Stimulated activated CD8-positive, alpha-beta memory T cell treated with anti-CD3 and anti-CD28 coated beads, Interleukin-7, amount 100 ng/mL, for 48 hours (primary cell): ENCODE measurements at places on chromosomes 11 and 22.

GRCh38 chr11:63554877-63555223 is 8.3 kb downstream of the PLAAT2 start:
- DNase-seq, result no peak

DNA sequence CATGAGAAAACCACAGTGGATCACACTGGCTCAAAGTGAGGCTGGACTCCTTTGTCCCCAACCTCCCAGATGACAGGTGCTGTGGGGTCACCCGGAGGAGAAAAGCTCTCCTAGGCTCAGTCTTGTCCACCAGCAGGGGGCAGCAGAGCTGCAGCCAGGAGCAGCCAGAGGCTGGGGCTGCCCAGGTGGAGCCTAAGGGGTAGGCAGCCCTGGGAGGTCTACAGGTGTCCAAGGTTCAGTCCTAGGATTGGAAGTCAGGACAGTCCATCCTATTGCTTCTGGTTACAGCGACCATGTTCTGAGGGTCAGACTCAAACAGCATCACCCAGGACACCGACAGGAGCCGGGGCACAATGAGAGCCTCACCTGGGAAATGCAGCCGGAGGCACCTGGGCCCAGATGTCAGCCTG is 77.6 kb upstream of the IGLL5 start:
- DNase-seq, result peak; percentile 39

DNA sequence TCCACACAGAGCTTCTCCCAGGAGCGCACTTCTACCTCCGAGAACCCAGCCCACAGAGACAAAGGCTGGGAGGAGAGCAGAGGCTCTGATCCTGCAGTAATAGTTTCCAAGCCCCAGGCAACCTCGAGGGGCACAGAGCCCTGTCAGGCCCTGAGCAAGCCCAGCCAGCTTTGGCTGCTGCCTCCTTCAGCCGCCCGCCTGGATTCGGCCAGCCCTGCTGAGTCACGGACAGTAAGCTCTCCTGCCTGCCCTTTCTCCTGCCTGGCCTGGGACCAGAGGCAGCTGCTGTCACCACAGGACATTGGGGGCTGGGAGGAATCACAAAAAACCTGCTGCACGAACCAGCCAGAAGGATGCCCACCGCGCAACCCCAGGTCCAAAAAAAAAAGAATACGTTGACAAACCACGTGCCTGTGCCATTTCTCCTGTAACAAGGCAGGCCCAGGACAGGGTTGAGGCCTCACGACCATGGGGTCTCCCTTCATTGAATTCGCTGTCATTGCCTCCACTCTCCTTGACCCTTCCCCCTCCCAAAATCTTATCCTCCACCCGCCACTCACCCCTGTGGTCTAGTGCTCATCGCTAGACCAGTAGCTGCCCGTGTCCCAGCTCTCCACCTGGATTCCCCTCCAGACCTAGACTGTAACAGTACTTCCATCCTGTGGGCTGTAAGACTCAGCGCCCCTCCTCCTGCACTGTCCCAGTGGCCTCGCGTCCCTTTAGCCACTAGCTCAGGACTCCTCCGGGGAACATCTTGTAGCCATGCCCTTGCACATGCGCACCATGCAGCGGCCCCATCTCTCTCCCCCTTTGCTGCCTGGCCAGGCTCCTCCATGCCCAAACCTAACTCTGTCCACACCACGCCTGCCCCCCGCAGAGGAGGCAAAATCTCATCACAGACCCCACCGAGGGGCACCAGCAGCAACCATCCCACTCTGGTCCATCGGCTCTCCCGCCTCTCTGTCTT is 7.4 kb upstream of the SLC22A12 start:
- DNase-seq, result no peak

GRCh38 chr11:101661559-101661958 is 77.8 kb upstream of the TRPC6 start:
- DNase-seq, result no peak

DNA sequence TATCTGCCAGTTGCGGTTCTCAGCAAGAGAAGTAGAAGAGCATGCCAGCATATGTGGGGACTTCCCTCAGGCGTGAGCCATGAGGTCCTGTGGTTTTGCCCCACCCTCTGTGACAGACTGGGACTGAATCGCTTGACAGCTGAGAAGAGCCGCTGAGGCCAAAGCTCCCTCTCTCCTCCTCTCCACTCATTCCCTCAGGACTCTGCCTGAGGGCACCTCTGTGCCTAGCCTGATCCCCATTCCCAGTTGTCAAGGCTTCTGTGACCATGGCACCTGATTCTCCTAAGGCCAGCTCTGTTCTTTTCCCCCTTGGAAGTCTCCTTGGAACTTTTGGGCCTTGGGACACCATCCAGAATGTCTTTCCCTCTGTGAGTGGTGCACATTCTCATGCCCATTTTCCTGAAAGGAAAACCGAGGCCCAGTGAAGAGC is 27.0 kb downstream of the ART5 start:
- peak; percentile 53 for DNase-seq

- DNase-seq, result no peak
Observed at GRCh38 chr11:70420008-70420464, 21.7 kb downstream of the CTTN start.

GRCh38 chr22:47059076-47059475 is 296.6 kb downstream of the TBC1D22A start:
- DNase-seq, result no peak

DNA sequence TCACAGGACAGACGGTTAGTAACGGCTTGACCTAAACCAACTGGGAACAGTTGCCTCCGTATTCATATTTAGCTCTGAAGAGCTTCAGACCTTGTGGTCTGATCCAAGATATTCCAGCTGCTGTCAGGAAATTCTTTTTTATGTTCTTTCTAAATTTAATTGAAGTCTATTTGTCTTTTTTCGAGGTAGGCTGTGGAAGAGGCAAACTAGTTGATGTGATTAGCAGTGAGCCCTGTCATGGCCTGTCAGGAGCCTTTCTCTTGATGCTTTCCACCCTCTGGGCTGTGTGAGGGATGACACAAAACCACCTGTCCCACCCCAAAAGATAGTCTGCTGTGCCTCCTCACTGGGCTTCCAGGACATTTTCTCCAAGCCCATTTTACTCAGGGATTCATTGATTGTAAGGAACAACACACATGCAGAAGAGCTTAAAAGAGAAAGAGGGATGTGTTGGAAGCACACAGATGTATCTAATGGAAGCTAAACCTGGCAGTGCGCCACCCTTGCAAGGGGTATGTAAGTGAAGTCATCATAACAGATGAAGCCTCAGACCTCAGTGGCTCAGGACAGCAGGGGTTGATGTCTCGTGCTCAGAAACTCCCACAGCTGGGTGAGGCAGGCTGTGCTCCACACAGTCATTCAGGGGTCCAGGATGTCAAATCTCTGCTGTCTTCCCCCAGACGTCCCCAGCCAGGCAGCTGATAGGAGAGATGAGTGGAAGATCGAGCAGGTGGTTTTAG is 170.0 kb downstream of the NCAM1 start:
- DNase-seq, result no peak

- no peak for DNase-seq
Observed at GRCh38 chr11:77079666-77080065, 12.9 kb downstream of the CAPN5 start.

- no peak for DNase-seq
Observed at GRCh38 chr11:66407651-66408050, 13.2 kb upstream of the NPAS4 start.

DNA sequence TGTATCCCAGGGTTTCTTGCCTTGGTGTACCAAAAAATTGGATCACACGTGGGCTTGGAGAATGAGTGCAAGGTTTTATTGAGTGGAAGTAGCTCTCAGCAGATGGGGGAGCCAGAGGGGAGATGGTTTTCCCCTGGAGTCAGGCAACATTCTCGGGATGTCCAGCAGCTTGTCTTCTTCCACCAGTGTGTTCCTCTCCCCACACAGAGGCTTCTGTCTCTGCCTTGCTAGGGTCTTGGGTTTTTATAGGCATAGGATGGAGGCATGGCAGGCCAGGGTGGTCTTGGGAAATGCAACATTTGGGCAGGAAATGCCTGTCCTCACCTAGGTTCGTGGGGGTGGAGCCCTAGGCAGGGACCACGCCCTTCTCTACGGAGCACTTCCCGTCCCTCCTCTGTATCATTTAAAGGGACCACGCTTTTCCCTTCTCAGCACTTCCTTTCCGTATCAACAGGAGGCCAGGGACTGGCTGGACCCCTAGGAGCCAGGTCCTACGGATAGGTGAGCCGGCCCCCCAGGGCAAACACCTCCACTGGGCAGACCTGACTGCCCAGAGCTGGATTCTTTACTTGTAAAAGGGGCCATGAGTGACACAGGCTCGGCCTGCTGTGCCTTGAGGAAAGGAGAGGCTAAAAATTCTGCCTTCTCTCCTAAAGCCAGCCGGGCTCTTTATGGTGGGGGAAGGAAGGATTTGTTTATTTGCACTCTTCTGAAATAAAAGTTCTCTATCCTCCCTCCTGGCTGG is 55.3 kb upstream of the CCDC188 start:
- DNase-seq, result peak; percentile 53

- no peak for DNase-seq
Observed at GRCh38 chr11:35257281-35257680, 118.3 kb downstream of the CD44 start.

- no peak for DNase-seq
Observed at GRCh38 chr11:130403271-130403804, 25.1 kb downstream of the ADAMTS8 start.

GRCh38 chr11:76506833-76507232 is 62.0 kb downstream of the EMSY start:
- no peak for DNase-seq

DNA sequence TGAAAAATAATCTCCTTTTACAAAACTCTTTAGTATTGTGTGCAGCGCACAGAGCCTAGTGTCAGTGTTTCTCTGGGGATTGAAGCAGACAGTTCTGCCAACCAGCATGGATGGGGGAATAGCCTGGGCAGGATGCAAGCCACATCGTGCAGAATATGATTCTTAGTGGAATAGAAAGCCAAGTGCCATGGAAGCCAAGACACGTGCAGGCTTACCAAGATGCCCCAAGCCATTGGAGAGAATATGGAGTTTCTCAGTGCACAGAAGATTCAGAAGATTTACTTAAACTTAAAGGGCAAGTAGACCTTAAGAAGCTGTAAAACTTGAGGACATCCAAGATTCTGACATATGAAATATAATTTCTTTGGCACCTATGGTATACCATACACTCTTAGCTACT is 917.6 kb downstream of the NTM start:
- DNase-seq, result no peak

- no peak for DNase-seq
Observed at GRCh38 chr11:67178878-67179277, 59.8 kb downstream of the KDM2A start.

DNA sequence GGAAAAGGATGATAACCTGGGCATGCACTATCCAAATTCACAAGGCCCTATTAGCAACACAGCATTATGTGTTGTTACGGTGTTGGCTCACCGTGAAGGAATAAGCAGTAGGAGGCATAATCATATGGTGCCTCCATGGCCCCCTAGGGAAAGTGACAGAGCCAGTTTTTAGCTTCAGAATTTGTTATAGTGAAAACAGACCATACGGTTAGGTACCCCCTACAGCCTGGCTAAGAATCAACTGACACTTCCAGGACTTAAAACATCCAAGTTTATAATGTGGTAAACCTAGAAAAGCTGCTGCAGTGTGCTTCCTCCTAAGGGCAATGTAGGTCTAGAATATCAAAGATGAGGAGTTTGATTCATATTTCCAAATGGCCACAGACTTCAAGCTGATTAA is 30.4 kb downstream of the KIF18A start:
- DNase-seq, result no peak

DNA sequence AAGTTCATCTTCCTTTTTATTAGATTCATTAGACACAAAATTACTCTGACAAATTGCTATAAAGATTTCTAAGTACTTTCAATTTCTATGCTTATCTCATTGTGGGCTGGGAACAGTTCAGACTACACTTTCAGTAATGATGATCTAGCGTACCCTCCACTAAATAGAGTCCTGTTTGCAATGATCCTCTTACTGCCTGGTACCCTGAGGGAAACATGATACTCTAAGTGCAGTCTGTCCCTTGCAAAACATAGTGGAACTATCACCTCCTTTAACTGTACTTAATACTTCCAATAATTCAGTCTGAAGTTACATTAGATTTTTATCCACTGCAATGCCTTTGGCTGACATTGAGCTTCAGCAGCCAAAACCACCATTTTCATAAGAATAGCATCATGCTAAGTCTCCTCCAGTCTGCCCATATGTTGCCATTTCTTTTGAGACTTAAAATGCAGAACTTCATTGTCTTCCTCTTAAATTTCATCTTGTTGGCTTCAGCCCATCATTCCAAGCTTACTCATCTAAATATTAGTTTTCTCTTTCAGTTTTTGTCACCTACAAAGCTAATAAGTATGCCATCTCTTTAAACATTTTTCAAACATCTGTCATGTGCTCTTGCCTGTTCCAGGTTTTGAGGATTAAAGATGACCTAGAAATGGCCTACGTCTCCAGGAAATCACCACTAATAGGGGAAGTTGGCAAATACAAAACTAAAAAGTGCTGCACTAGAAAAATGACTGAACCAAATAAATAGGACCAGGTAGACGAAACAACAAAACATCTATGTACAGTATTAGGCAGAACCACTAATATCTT is 55.5 kb downstream of the PAK1 start:
- no peak for DNase-seq

DNA sequence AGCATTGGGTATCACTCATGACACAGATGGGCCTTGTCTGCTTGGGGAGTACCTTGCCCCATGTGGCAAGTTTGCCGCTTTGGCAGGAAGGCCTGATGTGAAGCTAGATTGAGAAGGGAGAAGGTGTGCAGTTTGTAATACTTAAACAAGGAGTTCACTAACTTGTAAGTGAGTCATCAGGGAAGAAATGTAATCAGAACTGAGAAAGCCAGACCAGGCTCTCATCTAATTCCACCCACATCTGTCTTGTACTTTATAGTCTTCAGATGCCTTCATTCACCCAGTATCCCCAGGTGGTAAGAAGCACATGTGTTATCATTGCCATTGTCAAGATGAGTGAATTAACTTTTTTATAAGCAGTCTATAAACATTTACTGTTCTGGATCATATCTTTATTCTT is 116.0 kb upstream of the DDI1 start:
- DNase-seq, result no peak

DNA sequence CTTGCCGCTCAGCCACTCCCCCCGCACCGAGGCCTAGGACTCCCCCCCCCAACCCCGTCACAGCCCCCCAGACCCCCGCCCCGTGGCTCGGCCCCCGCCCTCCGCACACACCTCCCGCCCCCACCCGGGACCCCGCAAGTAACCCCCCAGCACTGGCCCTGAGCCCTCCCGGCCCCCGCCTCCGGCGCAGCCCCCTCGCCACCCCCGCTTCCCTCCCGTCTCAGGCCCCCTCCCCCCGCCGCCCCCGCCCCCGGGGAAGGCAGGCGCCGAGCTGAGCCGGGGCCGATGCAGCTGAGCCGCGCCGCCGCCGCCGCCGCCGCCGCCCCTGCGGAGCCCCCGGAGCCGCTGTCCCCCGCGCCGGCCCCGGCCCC is 1.5 kb downstream of the SHANK3 start:
- DNase-seq, result no peak
